ENCODE measurements at places on chromosomes 5 and 9.

- DNase-seq = no peak
These were observed 33.0 kb upstream of the C6 start for GRCh38 chr5:41246376-41246775.

DNA sequence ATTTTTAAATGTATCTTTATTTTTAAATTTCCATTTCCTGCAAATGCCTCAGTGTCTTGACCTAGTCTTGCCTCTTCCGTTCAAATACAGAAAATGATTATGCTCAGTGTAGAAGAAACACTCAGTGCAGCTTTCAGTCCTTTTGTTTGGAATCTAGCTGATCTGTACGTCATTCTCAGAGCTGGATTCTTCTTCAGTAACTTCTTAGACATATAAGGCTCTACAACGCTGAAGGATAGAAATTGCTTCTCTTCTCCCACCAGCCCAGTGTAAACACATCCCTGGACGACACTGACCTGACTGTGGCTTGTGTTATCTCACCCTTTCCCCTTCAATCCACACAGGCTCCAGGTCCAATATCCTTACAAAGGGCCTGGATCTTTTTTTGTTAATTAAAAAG lies 3.2 kb upstream of the ALDH1B1 start:
- no peak for DNase-seq

DNA sequence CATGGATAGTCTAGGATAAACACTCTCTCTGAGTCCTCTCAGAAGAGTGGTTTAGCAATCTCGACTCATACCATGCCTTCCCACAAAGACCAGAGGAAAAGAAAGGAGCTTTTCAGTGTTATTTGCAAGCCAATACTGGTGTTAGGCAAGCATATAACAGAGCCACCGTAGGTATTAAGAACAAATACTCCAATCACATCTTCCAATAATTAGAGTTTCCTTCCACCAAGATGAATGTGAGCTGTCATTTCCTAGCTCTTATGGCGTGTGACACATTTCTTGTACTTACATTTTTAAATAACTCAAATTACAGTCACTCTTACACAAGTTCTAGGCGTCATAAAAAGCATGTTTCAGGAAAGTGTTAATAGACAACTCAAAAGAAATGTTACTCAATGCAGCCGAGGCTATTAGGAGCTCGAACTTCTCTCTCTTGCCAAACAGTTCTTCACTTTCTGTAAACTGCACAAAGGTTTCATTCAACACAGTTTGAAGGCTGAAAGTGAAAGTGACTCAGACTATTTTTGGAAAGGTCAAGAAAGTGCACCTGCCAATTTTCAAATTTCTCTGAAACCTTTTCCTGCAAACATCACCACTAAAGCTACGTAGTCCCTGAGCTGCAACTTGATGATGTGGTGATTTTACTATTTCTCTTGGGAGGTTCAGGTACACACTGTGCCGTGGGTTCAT lies 153.8 kb downstream of the AUH start:
- DNase-seq = peak; percentile 30

GRCh38 chr9:136363949-136364748 lies 605 bp upstream of the DNLZ start:
- DNase-seq = no peak

DNA sequence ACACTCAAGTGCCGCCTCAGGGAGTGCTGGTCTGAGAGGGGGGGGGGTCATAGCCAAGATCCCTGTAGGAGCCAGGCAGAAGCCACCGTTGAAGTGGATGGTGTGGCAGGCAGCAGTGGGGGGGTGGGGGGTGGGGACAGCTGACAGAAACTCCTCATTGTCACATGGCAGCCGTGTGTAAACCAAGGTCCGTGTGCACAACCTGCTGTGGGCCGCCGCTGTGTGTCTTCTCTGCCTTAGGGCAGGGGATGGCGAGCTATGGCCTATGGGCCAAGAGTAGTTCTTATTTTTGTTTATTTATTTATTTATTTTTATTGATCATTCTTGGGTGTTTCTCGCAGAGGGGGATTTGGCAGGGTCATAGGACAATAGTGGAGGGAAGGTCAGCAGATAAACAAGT lies 13.4 kb downstream of the SQSTM1 start:
- DNase-seq = no peak

DNA sequence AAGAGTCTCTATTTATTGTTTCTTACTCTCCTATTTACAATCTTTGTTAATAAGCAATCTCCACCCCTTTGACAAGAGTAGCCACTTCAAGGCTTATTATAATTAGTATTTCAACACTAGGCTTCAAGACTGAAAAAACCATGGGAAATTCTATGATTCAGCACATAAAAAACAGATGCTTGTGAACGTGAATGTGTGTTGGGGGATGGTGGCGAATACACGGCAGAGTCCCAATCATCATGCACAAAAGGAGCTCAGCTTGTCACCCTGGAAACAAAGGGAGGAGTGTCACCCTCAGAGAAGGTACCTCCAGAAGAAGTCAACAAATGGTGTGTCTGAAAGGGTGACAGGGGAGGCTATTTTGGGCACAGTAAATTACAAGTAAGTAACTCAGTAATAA lies 157.2 kb upstream of the RETREG1 start:
- no peak for DNase-seq

GRCh38 chr5:109125755-109126429 lies 283.9 kb downstream of the PJA2 start:
- DNase-seq = peak; percentile 5

GRCh38 chr5:140261403-140262171 lies 41.3 kb downstream of the PFDN1 start:
- peak; percentile 95 for DNase-seq

DNA sequence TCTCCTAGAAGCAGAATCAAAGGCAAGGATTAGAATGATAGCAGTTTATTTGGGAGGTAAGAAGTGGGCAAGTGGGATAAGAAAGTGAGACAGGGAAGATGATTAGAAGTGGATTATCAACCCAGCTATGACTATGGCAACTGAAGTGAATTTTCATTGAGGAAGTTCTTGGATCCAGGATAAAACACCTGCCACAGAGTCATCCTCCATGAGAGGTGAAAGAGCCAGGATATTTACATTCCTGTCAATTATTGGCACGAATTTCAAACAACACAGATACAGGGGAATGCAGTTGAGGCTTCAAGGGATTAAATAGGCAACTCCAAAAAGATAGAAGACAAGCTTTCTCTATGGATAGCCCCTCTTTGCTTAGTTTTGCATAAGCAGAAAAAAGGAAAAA lies 31.8 kb upstream of the ZNF366 start:
- no peak for DNase-seq

GRCh38 chr9:134689321-134690181 lies 47.9 kb downstream of the COL5A1 start:
- peak; percentile 82 for DNase-seq

DNA sequence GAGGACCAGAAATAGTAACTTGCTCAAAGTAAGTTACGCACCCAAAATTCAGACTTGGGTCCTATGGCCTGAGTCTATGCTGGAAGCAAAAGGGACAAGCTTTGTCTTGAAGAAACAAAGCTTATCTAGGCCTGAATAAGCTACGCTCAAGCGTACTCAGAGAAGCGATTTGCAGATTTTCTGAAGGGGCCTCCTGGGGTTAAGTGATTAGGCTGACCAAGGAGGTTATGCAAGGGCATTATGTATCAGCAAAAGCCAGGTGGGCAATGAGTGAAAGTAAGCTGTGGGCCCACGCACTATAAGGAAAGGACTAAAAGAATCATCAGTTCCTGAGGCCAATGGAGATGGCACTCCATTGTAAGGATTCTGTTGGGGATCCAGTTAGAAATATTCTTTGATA lies 122.1 kb downstream of the SNX18 start:
- DNase-seq = no peak

- no peak for DNase-seq
These were observed 151.8 kb upstream of the GDNF start for GRCh38 chr5:37991301-37992299.

- DNase-seq = no peak
These were observed 299.2 kb downstream of the SPOCK1 start for GRCh38 chr5:137199966-137200365.

DNA sequence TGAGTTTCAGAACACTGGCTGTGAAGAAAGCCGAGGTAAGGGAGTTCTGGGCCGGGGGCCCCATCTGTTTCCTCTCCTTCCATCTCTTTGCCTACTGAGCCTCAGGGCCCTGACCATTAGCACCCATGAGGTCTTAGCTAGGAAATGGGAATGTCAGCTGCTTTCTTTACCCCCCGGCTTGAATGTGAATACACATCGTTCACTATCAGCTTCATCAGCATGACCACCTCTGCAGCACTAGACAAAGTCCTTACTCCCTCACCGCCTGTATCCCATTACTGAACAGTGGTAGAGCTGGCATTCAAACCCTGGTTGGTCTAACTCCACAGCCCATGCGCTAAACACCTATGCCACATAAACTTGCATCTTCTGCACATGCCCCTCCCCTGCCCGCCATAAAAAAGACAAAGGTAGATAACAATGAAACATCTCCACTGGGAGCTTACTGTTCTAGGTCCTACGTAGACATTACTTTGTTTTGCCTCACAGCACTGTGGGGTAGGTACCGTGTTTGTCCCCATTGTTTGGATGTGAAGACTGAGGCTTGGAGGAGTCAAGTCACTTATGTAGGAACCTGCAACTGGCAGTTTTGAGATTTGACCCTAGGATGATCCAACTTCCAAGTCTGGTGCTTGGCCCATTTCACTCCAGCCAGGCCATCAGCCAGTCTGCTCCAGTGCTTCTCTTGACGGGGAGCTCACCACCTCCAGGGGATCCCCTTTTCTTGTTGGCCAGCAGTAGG lies 93.3 kb downstream of the AMBP start:
- DNase-seq = no peak

GRCh38 chr5:115549154-115549553 lies 4.6 kb upstream of the FEM1C start:
- DNase-seq = peak; percentile 53

DNA sequence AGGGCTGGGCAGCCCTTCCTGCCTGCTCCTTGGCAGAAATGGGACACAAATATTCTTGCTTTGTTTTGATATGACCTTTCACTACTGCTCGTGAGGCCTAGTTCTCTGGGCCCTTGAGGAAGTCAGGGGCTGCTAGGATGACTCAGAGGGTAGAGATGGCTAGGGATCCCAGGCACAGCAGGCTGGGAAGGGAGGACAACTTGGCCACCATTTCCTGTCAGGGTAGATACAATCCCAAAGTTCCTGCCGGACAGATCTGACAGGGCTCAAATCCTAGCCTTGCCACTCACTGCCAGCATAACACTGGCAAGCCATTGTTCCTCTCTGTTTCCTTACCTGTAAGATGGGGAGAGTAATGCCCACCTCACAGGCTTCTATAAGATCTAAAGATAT lies 31.7 kb upstream of the MEIKIN start:
- DNase-seq = peak; percentile 22

GRCh38 chr5:78553580-78554353 lies 94.8 kb downstream of the LHFPL2 start:
- DNase-seq = peak; percentile 30

DNA sequence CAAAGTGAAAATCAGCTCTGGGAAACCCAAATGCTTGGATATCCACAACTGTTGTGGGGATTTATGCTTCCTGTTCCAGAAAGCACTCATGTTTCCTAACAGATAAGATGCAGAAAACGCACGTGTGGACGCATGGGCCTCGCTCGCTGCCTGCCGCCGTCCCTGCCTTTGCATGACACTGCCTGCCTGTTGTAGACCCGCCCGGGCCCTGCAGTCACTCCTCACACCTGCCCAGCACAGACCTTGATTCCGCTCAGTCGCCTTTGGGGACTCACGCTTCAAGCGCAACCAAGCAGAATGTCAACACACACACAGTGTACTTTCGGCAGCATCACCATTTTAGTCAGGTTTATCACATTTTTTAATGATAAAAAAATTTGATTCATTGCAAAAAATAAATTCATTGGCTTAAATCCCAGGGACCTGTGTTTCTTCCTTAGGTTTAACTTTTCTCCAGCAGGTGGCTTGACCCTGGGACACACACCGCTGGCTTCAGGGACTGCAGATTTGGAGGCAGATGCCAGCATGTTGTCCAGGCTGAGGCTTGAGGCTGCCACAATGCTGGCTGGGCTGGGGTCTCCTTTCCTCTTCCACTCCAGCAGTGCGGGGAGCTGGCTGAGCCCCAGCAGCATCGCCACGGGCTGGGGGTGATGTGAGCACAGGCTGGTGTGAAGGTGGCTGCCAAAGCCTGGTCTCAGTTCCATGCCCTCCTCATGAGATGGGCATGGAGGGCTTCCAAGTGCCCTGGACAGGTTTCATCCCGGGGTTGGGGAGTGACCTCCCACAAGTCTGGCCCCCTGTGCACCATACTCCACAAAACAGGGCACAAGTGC lies 416.9 kb upstream of the IRX4 start:
- no peak for DNase-seq

GRCh38 chr5:43418561-43418960 lies 6.4 kb upstream of the CCL28 start:
- no peak for DNase-seq

GRCh38 chr9:97766092-97766491 lies 69.0 kb upstream of the XPA start:
- DNase-seq = no peak

GRCh38 chr5:89759802-89760201 lies 649.8 kb downstream of the CETN3 start:
- DNase-seq = no peak

- DNase-seq = no peak
These were observed 152.3 kb downstream of the MAPKAP1 start for GRCh38 chr9:125554726-125555125.

DNA sequence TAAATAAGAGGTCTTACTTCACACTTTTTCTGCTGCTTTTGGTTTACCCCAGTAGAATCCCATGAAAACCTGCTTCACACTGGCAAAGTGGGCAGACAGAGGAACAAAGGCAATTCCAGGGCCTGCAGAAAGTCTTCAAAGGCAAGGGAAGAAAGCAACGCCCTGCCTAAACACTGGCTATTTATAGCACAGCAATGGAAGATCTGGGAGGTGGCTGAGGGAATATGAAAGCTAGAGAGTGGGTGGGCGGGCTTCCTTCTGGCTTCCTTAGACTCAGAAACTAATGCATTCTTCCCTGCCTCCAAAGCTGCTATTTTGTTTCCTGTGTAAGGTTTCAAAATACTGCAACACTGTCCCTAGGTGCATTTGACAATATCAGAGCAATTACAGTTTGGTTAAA lies 46.8 kb downstream of the ELAVL2 start:
- DNase-seq = no peak

GRCh38 chr9:137656416-137656815 lies 37.6 kb downstream of the EHMT1 start:
- DNase-seq = no peak

- DNase-seq = peak; percentile 20
These were observed 23.4 kb downstream of the SRD5A1 start for GRCh38 chr5:6656680-6657079.

DNA sequence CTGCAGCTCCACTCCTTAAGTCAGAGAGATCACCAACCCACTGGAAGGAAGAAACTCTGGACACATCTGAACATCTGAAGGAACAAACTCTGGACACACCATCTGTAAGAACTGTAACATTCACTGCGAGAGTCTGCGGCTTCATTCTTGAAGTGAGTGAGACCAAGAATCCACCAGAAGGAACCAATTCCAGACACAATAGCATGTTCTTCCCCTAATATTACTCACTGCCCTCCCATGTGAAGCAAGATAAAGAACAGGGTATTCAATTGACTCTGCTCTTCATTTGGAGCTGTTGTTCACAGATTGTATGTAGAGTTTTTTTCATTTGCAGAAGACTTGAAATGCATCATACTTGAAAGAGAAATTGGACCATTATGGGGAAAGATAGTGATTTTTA lies 10.8 kb downstream of the SAXO1 start:
- DNase-seq = no peak

- no peak for DNase-seq
These were observed 80.4 kb upstream of the PRSS3 start for GRCh38 chr9:33714989-33715388.

- no peak for DNase-seq
These were observed 213.5 kb upstream of the MVB12B start for GRCh38 chr9:126113176-126113575.
